ENCODE measurements at places on chromosomes 4 and X.
A peak's percentile ranks its signal among the peaks of the same experiment; 100 is the strongest.

GRCh38 chrX:139448996-139449395 is 81.5 kb upstream of the F9 start:
- no peak for DNase-seq

DNA sequence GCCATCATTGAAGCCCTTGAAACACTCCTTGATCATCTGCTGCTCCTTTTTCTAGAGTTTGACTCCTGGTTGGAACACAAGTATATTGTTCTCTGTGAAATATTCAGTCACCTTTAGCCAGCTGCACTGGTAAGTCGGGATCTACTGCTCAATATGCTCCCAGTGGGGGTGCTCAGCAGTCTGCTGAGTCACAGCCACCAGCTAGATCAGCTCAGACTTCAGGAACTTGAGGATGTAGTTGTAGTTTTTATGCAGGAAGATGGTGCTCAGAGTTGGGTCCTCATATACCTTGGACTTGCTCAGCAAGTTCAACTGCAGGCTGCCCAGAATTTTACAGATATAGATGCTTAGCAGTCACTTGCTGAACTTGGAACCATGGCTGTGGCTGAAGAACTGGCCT is 202.5 kb upstream of the RPL34 start:
- no peak for DNase-seq

- no peak for DNase-seq
Measured at GRCh38 chr4:56007154-56007553, 58.4 kb downstream of the CEP135 start.

- no peak for DNase-seq
Measured at GRCh38 chrX:118286066-118286762, 59.7 kb upstream of the WDR44 start.

DNA sequence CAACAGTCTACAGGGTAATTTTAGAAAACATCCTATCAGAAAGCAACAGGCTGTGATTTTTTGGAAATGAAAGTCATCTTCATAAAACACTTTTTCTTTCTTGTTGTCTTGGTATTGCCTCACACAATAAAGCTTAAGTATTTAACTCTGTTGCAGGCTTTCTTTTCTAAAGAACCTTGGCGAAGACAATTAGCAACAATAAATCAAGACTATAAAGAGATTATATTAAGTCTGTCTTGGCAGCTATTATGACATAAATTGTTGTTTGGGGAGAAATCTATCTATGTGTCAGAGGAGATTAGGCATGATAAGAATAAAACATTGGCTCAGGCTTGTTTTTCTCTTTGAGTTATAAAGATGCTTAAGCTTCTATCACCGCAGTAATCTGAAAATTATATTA is 1774.8 kb downstream of the ARAP2 start:
- no peak for DNase-seq

- no peak for DNase-seq
Measured at GRCh38 chrX:5958523-5958922, 270.1 kb downstream of the NLGN4X start.

DNA sequence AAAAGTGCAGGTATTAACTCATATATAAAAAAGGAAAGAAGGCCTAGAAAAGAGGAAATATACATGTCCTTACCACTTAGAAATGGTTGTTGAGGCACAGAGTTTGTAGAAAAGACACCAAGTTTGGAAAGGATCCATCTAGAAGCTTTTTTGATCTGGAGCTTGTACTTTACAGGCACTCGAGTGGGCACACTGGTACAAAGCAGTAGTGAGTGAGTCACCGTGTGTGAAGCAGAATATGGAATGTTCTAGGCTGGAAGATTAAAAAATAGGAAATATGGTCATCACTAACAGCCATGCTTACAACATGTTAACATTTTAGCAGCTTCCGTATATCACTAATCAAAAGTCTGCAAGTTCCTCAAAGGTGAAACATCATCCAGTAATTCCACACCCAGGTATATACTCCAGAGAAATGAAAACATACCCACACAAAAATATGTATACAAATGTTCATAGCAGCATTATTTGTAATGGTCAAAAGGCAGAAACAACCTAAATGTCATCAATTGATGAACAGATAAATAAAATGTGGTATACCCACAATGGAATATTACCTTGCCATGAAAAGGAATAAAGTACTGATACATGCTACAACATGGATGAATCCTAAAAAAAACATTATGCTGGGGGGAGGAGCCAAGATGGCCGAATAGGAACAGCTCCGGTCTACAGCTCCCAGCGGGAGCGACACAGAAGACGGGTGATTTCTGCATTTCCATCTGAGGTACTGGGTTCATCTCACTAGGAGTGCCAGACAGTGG is 69.5 kb downstream of the FRYL start:
- DNase-seq, result no peak

DNA sequence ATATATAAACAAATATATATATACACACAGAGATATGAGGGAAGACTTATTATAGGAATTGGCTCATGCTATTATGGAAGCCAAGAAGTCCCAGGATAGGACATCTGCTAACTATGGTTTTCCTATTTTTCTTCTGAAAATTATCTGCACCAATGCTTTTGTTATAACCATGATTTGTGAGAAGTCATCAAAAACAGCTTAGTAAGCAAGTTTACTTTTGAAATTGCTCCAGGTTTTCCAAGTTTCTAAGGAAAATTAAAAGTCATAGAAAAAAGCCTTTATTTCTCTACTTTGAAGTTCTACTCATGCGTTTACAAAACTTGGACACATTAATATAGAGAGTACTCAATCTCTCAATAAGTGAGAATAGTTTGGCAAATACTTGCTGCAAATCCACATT is 213.1 kb downstream of the TRAM1L1 start:
- DNase-seq, result no peak

- peak; percentile 18 for DNase-seq
Measured at GRCh38 chrX:153727123-153727931, 2.7 kb downstream of the ABCD1 start.

- DNase-seq, result no peak
Measured at GRCh38 chr4:107276052-107276451, 239.9 kb upstream of the DKK2 start.

GRCh38 chrX:101803451-101803850 is 128.4 kb downstream of the ZMAT1 start:
- DNase-seq, result no peak

- no peak for DNase-seq
Measured at GRCh38 chrX:54640736-54641135, 110.7 kb downstream of the GNL3L start.

- DNase-seq, result no peak
Measured at GRCh38 chr4:41532336-41532735, 5.6 kb upstream of the LIMCH1 start.

- no peak for DNase-seq
Measured at GRCh38 chr4:3340700-3341083, 47.9 kb downstream of the RGS12 start.

DNA sequence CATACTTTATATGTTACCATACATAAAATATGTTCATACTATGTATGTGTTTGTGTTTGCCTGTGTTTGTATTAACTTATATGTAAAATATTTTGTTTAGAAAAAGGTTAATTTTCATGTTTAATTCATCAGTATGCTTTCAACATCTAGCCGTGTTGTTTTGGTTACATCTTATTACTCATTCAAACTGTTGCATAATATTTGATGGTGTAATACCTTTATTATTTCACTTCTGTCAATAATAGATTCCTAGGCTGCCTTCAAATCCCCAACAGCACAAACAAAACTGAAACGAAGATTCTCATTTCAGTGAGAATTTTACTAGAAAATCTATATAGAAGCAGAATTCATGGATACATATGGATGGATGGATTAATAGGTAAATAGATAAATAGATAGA is 462.3 kb upstream of the ADGRL3 start:
- no peak for DNase-seq

- no peak for DNase-seq
Measured at GRCh38 chrX:74420196-74421035, 877 bp upstream of the SLC16A2 start.

- DNase-seq, result no peak
Measured at GRCh38 chr4:76055016-76055415, 19.1 kb upstream of the CXCL11 start.

- no peak for DNase-seq
Measured at GRCh38 chr4:155687380-155687982, 20.8 kb downstream of the GUCY1A1 start.

- no peak for DNase-seq
Measured at GRCh38 chr4:78799551-78800495, 23.7 kb downstream of the BMP2K start.

- no peak for DNase-seq
Measured at GRCh38 chr4:10030972-10031667, 9.8 kb upstream of the SLC2A9 start.

DNA sequence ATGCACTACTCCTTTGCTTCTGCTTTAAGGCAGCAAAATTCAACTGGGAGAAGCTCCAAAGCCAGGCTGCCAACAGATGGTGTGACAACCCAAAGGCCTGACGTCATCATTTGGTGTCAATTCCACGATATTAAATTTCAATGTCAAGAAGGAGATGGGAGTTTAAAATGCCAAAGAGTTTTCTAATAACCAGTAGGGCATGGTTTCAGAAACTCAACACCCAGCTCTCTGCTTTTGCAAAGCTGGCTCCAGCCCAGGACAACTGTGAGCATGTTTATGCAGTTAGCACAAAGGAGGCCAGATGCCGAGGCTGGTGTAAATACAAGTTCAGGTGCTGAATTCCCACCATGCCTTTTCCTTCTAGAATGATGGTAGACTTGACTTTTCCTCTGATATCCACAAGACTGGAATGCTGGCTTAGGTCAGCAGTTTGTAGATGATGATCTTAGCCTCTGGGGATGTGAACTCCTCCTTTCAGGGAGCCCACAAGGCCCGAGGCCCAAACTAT is 67.3 kb downstream of the AFAP1 start:
- DNase-seq, result no peak

DNA sequence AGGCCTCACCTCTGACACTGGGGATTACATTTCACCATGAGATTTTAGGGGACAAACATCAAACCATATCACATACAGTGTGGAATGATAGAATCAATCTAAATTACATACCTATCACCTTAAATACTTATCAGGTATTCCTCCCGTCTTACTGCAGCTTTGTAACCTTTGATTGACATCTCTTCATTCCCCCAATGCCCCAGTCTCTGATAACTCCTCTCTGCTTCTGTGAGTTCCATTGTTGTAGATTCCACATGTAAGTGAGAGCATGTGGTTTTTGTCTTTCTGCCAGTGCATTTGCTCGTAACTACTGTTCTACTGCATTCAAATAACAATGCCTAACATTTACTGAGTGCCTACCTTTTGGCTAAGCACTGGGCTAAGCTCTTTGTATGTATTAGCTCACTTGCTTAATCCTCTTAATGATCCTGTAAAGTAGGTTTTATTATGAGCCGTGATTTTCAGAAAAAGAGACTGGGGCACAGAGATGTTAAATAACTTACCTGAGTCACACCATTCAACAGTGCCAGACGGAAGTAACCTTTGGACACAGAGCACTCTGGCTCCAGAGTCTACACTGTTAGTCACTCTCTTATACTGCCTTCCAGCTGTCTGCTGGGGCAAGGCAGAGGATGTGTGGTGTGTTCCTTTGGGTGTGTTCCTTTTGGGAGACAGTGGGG is 63.7 kb upstream of the ESX1 start:
- DNase-seq, result no peak

GRCh38 chr4:40232610-40233009 is 35.8 kb downstream of the RHOH start:
- DNase-seq, result no peak

DNA sequence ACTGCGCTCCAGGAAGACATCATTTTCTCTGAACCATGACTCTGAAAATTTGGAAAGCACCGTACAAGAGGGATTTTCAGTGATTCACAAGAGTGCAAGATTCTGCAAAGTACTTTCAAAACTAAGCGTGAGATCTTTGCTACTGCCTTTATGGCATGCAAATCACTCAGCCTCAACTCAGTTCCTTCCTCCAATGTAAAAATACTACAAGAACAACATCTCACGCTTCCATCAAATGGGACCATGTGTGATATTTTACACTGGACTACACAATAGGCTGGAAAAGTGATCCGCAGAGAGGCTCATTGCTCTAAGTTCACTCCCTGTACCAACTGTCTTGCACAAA is 674 bp upstream of the IL15 start:
- no peak for DNase-seq

GRCh38 chrX:65668377-65669310 is 1.2 kb downstream of the MSN start:
- DNase-seq, result peak; percentile 74

GRCh38 chrX:67787196-67787595 is 243.4 kb downstream of the AR start:
- DNase-seq, result no peak

- no peak for DNase-seq
Measured at GRCh38 chr4:56607926-56608325, 73.2 kb downstream of the HOPX start.

GRCh38 chr4:140688711-140689598 is 67.2 kb downstream of the TBC1D9 start:
- no peak for DNase-seq

- DNase-seq, result no peak
Measured at GRCh38 chrX:134761788-134762187, 103.5 kb upstream of the PLAC1 start.

DNA sequence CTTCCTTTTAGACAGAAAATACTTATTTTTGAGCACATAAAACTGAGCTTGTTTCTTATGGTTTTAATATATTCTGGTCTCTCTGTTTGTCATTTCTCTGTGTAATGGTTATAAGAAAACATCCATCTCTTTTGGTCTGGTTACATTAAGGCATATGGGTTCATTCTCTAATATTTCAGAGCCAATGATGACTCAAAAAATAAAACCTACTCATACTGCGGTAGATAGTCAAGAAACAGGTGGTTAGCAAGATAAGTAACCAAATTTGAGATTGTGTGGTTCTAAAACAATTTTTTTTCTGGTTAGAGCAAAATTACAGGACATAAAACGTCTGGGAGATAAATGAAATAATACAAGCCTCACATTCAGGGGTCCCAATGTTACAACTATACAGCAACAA is 654.5 kb downstream of the STIM2 start:
- no peak for DNase-seq

GRCh38 chr4:182405087-182405486 is 161.9 kb downstream of the TENM3 start:
- DNase-seq, result no peak

DNA sequence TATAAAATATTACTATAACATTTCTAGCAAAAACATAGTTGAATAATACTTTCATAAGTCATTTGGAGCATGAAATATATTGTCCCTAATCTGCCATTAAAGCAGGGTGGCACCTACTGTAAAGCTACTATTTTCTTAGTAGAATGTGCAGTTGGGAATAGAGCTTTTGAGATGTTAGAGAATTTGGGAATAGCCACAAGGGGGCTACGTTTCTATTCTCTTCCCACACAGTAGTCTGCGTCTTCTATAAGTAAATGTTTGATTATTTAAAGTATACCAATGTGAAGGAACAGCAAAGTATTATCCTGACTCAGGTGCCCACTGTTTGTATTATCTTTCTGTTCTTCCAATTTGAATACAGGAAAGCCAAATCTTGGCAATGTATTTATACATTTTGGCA is 323.2 kb upstream of the GIMD1 start:
- no peak for DNase-seq

GRCh38 chr4:112288455-112288854 is 2.8 kb upstream of the TIFA start:
- no peak for DNase-seq

- DNase-seq, result peak; percentile 82
Measured at GRCh38 chr4:168480931-168481611, 779 bp upstream of the DDX60L start.
